HTR-8/SVneo (cell line): ENCODE measurements at places on chromosomes 16 and 17.

DNA sequence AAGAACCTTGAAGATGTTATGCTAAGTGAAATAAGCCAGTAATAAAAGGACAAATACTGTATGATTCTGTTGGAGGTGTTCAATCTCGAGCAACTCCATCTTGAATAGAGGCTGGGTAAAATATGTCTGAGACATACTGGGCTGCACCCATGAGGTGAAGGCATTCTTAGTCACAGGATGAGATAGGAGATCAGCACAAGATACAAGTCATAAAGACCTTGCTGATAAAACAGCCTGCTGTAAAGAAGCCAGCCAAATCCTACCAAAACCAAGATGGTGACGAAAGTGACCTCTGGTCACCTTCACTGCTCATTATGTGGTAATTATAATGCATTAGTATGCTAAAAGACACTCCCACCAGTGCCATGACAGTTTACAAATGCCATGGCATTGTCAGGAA lies 98.1 kb downstream of the RGS9 start:
- DNase-seq = no peak

DNA sequence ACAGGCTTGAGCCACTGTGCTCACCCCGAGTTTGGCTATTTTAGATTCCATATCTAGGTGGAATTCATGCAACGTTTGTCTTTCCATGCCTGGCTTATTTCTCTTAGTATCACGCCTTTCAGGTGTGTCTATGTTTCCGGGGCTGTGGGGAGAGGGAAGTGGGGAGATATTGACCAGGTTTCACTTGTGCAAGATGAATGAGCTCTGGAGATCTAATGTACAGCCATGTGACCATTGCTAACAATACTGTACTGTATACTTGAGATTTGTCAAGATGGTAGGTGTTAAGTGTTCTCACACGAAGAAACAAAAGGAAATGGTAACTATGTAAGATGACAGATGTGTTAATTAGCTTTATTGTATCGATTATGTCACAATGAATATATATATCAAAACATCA lies 199.6 kb downstream of the SHISA9 start:
- no peak for DNase-seq

GRCh38 chr16:63188086-63188771 lies 1152.0 kb upstream of the CDH8 start:
- DNase-seq = no peak

- DNase-seq = no peak
These were observed 25.3 kb downstream of the RPH3AL start for GRCh38 chr17:327296-327695.

GRCh38 chr17:60745544-60745943 lies 67.9 kb downstream of the BCAS3 start:
- DNase-seq = no peak

GRCh38 chr17:80971704-80972304 lies 19.8 kb upstream of the CHMP6 start:
- DNase-seq = no peak

- DNase-seq = no peak
These were observed 603.4 kb upstream of the CDH11 start for GRCh38 chr16:65725156-65725845.

GRCh38 chr16:81189100-81189664 lies 49.3 kb upstream of the BCO1 start:
- DNase-seq = no peak

- DNase-seq = no peak
These were observed 59.2 kb downstream of the B9D1 start for GRCh38 chr17:19303367-19303776.

DNA sequence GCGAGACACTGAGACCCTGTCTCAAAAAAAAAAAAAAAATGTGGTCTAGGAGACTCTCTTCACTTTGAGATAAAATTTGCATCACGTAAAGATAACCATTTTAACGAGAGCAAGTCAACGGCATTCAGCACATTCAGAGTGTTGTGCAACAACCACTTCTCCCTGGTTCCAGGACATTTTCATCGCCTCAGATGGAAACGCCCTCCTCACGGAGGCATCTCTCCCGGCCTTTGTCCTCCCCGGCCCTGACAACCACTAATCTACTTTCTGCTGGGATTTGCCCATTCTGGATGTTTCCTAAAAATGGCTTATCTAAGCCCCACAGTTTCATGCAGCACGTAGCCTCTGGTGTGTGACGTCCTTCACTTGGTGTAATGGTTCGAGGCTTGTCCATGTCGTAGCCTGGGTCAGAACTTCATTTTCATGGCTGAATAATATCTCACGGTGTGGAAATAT lies 6.4 kb upstream of the NPRL3 start:
- DNase-seq = no peak

GRCh38 chr16:9082422-9082821 lies 9.0 kb upstream of the HAPSTR1 start:
- DNase-seq = no peak

DNA sequence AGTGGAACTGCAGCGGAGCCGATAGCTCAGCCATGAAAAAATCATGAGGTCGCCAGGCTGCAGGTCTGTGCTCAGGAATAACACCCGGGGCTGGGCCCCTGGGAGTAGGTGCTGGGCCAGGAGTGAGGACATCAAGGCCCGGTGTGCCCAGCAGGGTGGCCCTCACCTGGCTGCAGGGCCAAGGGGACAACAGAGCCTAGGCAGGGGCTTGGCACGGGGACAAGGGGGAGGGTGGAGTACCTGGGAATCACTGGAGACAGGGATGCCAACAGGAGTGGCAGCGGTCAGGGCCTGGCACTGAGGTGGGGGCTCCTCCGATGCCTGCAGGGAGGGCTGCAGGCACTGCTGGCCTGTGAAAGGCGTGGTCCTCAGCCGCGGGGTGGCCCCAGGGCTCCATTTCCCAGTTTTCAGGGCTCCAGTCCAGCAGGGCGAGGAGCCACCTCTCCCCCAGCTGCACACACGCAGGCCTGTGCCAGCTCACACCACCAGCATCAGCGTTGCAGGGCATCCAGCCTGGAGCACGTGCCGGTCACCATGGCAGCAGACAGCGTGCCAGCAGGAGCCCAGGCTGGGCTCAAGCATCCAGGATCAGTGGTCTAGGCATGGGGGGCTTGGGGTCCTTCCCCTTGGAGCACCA lies 4.7 kb upstream of the FSCN2 start:
- no peak for DNase-seq

DNA sequence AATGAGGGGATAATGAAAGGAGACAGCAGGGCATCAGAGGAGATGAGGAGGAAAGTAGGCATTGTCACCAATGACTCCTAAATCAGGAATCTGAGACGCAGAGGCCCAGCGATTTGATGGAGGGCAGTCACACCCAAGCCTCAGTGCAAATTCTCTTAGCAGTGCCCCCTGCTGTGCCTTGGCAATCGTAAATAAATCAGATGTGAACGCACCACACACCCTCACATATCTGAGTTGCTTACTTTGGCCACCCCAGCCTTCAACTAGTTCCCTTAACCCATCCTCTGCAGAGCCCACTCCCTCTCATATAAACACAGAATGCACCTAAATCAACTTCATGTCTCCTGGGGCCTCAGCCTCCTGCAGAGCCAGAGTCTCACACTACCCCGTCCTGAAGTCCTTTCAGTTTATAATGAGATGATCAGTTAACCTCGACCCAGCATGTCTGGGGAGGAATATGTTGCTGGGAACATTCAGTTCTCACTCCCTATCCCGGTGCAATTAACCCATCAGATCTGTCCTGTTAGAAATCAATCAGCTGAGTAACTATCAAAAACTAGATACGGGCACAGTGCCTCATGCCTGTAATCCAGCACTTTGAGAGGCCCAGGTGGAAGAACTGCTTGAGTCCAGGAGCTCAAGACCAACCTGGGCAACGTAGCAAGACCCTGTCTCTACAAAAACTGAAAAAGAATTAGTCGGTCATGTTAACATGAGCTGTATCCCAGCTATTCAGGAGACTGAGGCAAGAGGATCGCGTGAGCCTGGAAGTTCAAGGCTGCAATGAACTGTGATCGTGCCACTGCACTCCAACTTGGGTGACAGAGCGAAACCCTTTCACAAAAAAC lies 78.4 kb downstream of the SLC39A11 start:
- peak; percentile 71 for DNase-seq

DNA sequence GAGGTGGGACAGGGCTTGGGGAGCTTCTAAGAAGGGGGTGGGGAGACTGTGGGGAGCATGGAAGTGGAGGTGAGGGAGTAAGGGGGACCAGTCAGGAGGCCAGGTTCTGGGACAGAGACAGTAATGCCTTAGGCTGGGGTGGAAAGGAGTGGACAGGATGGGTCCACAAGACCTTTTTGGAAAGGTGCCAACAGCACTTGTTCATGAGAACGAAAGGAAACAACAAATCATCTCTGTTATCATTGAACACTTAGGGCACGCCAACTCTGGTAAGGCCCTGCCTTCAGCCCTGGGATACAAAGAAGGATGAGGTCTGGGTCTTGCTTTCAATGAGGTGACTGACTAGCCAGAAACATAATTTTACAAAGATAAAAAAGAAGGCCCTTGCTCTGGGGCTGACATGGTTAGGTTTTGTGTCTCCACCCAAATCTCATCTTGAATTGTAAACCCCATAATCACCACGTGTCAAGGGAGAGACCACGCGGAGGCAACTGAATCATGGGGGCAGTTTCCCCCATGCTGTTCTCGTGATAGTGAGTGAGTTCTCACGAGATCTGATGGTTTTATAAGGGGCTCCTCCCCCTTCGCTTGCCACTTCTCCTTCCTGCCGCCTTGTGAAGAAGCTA lies 113.8 kb downstream of the SLC39A11 start:
- DNase-seq = no peak

GRCh38 chr17:62478424-62478879 lies at the start of gene TLK2:
Gene TLK2, plus strand, starts transcription at chr17:62478825. Its CDS starts 2,301 bp downstream, at chr17:62481126.
- DNase-seq = peak; percentile 90

- no peak for DNase-seq
These were observed 34.2 kb downstream of the TXNDC11 start for GRCh38 chr16:11708421-11708820.
